Stimulated activated CD8-positive, alpha-beta memory T cell treated with anti-CD3 and anti-CD28 coated beads, Interleukin-12 subunit alpha, Interleukin-12 subunit beta, amount 100 ng/mL, for 1 hour (primary cell): ENCODE measurements at places on chromosomes 2 and 18.

GRCh38 chr2:68362069-68362468 is 3.0 kb upstream of the PLEK start:
- DNase-seq = peak; percentile 71

DNA sequence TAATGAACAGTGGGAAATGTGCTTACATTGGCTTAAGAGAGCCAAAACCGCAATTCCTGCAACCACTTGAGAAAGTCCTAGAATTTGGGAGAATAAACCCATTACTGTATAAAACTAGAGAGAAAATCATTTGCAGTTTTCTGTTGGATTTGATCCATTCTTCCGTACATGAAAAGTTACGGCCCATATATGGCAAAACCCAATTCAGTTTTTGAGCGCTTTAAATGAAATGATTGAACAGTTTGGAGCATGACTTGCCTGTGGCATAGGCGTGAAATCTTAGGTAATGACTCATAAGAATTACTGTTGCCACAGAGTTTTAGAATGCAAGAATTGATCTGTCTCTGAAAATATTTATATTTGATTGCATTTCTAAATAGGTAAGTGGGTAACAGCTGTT is 52.0 kb downstream of the PHLPP1 start:
- DNase-seq = no peak

- DNase-seq = no peak
Observed at GRCh38 chr2:11067221-11068078, 87.8 kb upstream of the SLC66A3 start.

DNA sequence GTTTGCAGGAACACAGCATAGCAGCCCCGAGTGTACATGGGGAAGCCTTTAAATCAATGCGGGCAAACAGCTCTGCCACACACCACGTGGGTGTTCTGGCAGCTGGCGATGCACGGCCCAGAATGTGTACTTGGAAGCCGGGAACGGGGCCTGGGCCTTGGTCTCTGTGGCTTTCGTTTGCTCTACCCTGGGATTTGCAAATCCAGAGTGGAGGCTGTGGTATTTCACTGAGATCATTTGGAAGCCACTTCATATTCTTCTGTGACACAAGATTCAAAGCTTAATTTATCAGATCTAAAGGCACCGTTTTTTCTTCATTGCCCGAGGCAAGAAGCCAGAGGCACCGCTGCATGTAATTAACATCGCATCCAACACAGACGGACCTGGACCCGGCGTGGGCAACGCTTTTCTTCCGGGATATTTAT is 246.3 kb upstream of the MYT1L start:
- DNase-seq = no peak

DNA sequence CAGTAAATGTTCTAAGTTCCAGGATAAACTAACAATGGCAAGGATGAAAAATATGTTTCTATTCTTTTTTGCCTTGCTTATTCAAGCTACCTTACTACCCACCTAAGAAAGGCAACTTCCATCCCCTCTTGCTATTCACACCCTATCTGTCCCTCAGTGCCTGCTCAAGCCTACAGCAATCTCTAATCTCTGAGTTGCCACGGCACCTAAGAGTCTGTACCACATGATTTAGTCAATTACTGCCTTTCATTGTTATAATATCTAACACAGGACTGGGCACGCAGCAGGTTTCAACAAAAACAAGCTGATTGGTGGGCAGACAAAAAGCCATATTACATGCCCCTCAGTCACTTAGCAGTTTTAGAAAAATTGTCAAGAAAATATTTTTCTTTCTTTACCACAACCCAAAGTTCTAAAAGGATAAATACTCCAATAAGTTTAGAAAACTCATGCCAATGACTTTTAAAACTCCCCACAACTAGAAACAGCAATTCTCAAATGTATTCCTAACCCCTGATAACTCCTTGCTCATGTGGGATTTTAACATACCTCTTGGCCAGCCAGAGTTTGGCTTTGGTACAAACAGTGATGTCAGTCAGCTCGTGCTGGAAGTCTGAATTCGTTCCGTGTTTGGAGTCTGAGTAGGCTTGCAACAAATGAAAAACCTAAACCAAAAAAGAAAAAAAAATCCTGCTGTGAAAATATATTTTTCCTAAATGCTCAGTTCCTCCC is 117.3 kb upstream of the ZFP36L2 start:
- no peak for DNase-seq

- no peak for DNase-seq
Observed at GRCh38 chr2:16614314-16614860, 51.2 kb downstream of the CYRIA start.

GRCh38 chr2:25286025-25286400 is 55.7 kb downstream of the DNMT3A start:
- DNase-seq = peak; percentile 44

- no peak for DNase-seq
Observed at GRCh38 chr2:172516299-172516698, 39.6 kb upstream of the PDK1 start.

DNA sequence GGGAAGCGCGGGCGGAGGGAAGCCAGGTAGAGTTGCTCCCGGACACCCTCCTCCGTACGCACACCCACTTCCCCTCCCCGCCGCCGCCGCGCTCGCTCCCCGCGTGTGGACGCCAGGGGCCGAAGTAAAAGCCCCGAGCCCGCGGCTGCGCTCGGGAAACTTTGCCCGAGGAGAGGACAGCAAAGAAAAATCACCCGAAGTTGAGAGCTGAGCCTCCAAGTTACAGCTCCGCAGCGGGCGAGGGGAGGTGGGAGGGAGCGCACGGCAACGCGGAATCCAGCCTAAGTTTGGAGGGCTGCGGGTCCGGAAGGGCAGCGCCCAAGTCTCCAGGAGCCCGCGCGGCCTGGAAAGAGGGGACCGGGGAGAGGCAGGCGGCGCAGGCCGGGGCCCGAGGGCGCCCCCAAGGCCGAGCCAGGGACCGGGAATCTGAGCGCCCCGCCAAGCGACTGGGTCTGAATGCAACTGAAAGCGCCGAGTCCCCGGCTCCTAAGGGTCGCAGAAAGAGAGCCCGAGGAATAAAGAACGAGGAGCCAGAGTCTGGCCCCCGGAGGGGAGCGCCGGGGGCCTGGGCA is 706 bp upstream of the BCL11A start:
- DNase-seq = no peak

DNA sequence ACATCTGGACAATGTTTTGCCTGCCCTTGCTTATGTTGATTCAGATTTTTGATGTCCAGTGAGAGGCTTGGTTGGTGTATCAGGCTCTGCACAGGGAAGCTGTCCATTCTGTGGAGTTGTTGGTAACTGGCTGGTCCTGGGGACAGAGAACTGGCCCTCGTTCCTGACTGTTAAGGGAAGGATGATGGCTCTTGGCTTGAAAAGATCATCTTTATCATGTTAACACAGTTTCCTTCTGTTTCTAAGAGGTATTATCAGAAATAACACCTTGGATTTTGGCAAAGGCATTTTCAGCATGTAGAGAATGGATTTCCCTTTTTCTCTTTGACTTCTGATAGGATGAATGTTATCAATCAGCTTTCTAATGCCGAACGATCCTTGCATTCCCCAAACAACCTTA is 19.3 kb downstream of the STK25 start:
- DNase-seq = no peak

GRCh38 chr2:34012715-34013302 is 413.7 kb upstream of the FAM98A start:
- DNase-seq = no peak

DNA sequence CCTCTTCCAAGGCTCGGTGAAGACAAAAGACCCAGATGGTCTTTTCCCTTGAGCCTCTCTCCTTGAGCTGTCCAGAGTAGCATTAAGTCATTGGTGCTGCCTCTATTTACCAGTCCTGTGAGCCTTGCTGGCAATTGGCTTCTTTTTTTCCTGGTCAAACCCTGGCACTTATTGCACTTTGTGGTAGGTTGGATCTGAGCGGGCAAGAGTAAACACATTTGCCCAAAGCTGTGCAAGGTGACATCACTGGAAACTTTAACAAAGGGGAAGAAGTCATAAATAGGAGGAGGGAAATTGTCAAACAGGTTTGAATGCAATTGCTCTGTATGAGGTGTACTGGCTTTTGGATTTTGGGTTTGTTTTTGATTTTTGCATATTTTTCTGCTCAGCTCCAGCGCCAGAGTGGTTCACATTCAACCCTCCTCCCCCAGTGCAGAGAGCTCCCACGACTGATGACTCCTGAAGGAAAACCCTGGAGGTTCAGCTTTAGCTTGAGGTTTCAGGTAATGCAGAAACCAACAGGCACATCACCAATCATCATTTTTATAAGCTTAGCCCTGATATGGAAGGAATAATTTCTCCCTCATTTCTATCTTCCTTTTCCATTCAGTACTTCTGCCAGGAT is 8.3 kb downstream of the KCNE4 start:
- no peak for DNase-seq

- no peak for DNase-seq
Observed at GRCh38 chr2:122007577-122007976, 252.1 kb downstream of the TSN start.

- no peak for DNase-seq
Observed at GRCh38 chr2:160221391-160222276, 21.6 kb upstream of the ITGB6 start.

- no peak for DNase-seq
Observed at GRCh38 chr2:241496904-241497877, 11.2 kb downstream of the STK25 start.
